ENCODE measurements at places on chromosomes 1 and 21.

DNA sequence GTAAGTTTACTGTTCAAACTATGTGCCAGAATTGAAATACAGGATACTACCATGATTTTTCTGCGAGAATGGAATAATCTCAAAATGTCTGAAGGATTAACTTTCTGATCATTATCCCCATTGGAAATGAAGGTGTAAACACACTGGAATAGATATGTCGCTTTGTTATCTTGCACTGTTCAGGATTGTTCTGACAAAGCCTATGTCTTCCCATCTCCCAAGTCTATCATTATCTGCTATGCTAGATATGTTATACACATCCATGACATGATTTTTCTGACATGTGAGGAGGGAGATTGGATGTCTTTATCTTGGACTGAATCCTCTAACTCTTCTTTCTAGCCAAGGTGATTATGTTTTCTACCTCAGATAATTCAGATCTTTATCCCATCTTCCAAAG, 1239.3 kb upstream of the ADGRL4 start:
- no peak for DNase-seq

DNA sequence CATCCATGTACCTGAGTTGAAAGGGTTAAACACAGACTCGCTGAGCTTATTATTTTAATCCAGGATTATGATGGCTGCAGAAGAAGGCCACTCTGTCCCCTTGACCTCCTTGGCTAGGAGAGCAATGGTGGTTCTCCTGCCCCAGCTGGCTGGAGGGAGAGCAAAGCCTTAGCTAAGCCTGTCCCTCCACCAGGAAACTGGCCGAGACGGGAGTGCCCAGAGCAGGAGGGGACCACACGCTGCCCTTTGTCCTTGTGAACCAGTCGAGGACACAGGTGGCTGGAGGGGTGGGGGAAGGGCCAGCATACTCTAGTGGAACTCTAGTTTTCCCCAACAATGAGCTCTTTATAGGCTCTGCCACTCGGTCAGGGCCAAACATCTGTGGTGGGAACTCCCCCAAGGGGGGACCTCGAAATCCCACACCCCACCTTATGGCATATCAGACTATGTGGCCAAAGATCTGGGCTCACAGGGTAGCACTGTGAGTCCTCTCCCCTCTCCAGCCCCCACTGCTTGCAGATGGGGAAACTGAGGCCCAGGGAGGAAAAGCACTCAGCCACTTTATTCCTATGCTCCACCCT, 12.9 kb downstream of the KIAA1614 start:
- DNase-seq: no peak

- DNase-seq: no peak
These were observed 1.1 kb downstream of the TMCO4 start for GRCh38 chr1:19798486-19799229.

- DNase-seq: no peak
These were observed 698 bp upstream of the UCK2 start for GRCh38 chr1:165826565-165827267.

- no peak for DNase-seq
These were observed 8.5 kb downstream of the ENSA start for GRCh38 chr1:150620919-150621318.

GRCh38 chr1:207948536-207949250, 37.8 kb upstream of the CD34 start:
- DNase-seq: no peak

DNA sequence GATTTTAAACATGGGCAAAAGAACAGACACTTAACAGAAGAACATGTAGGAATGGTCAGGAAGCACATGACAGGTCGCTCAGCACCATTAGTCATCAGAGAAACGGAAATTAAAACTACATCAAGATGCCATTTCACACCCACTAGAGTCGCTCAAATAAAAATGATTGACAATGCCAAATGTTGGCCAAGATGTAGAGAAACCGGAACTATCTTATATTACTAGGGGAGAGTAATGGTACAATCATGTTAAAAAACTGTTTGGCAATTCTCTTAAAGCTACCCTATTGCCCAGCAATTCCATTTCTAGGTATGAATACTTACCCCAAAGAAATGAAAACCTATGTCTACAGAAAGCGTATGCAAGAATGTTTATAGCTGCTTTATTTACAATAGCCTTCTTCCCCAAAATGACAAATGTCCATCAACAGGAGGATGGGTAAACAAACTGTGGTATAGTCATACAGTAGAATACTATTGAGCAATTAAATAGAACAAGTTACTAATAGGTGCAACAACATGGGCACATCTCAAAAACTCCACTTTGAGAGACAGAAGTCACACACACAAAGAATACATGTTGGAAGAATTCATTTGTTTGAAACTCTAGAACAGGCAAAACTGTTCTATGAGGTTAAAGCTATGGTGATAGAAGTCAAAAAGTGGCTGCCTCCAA, 92.8 kb downstream of the ETS2 start:
- no peak for DNase-seq

- no peak for DNase-seq
These were observed 34.0 kb upstream of the HSD17B7 start for GRCh38 chr1:162756523-162756922.
